Omental fat pad (tissue), 4 donors: ENCODE measurements at places on chromosomes 4 and X. TPM values are rescaled to one million over a fixed set of nuclear protein-coding genes. Genes with fewer than 3 reads are reported as not detected.

DNA sequence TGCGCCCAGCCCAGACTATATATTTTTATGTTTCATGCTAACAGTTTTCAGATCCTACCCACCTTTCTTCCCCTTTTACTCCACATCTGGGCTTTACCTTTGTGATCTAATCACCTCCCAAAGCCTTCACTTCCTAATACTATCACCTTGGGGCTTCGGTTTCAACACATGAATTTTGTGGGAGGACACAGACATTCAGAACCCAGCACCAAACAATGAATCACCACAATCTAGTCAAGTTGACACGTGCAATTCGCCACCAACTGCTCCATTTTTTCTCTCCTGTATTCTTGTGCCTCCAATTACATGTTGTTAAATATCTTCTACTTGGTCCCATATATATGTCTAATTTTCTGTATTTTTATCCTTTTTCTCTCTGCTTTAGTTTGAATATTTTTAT, 41.8 kb upstream of the STX18 start:
- DNase-seq, result no peak

DNA sequence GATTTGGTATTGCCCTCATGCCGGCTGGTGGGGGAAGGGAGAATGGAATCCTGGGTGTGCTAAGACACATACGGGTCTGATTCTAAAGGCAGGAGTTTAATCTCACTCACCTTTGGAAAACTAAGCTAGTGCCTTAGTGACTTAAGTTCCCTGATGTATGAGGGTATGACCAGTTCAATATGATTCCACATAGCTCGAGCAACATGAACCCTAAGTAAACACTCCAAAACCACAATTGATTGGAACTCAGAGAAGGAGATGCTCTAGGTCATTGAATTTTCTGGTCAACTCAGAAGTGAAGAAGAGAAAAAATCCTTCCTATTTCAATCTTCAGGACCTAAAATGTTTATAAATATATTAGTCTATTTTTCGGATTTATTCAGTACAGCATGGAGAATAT, 420.1 kb upstream of the INTU start:
- DNase-seq, result no peak

The COL4A5 gene
- total RNA-seq, result 7.0 TPM

- no peak for DNase-seq
Measured at GRCh38 chrX:40003428-40004245, 94.1 kb downstream of the BCOR start.

The ARR3 gene
- not detected for total RNA-seq

DNA sequence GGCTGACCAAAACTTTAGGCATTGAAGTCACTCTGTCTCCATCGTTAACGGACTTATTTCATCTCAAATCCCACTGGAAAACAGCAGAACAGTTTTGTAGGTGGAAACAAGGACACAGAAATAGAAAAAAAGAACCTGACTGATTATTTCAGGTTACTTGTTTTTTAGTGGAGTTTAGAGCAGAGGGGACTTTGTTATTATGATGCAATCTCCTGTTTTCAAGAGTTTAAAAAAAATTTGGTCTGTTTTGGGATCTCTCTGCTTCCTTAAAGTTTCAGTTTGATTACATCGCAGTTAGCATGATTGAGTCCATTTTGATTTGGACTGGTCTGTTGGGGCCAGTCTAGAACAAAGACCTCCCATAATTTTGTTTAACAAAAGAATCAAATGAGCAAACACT, 13.6 kb downstream of the PROM1 start:
- DNase-seq, result no peak

The FAM47E gene
- 7.8 TPM for total RNA-seq

The IL15 gene
- total RNA-seq, result 3.9 TPM

The GAB3 gene
- 4.7 TPM for total RNA-seq

- no peak for DNase-seq
Measured at GRCh38 chr4:157838366-157838765, 334.5 kb downstream of the GASK1B start.
